Activated naive CD4-positive, alpha-beta T cell treated with anti-CD3 and anti-CD28 coated beads, Interleukin-2, amount 50 U/mL, for 72 hours (primary cell): ENCODE measurements at places on chromosomes 5 and 9. TPM values are rescaled to one million over a fixed set of nuclear protein-coding genes. Genes with fewer than 3 reads are reported as not detected.
A peak's percentile ranks its signal among the peaks of the same experiment; 100 is the strongest.

REEP2 gene
- 5.9 TPM for total RNA-seq

WDR38 gene
- not detected for total RNA-seq

SLC36A3 gene
- not detected for total RNA-seq

CWC27 gene
- 31.0 TPM for total RNA-seq

SCGB3A2 gene
- not detected for total RNA-seq

ORM2 gene
- not detected for total RNA-seq

FAM200C gene
- total RNA-seq = 0.82 TPM

FAM151B gene
- 0.14 TPM for total RNA-seq

DNM1 gene
- total RNA-seq = 5.1 TPM

- DNase-seq = no peak
Measured at GRCh38 chr9:91572811-91573210, 149.2 kb upstream of the NFIL3 start.

DNA sequence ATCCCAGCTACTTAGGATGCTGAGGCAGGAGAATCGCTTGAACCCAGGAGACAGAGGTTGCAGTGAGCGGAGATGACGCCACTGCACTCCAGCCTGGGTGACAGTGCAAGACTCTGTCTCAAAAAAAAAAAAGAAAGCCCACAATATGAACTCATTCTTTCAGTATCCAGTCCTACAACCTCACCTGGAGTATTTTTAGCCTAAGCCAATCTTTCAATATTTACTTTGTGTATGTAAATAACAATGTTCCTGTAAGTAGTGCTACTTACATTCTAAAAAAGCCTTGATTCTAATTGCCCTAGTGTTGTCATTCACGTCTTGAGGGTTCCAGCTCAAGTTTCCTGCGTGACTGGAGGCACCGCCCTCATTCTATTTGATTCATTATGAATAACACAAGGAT lies 62.0 kb downstream of the BHMT start:
- no peak for DNase-seq

DNA sequence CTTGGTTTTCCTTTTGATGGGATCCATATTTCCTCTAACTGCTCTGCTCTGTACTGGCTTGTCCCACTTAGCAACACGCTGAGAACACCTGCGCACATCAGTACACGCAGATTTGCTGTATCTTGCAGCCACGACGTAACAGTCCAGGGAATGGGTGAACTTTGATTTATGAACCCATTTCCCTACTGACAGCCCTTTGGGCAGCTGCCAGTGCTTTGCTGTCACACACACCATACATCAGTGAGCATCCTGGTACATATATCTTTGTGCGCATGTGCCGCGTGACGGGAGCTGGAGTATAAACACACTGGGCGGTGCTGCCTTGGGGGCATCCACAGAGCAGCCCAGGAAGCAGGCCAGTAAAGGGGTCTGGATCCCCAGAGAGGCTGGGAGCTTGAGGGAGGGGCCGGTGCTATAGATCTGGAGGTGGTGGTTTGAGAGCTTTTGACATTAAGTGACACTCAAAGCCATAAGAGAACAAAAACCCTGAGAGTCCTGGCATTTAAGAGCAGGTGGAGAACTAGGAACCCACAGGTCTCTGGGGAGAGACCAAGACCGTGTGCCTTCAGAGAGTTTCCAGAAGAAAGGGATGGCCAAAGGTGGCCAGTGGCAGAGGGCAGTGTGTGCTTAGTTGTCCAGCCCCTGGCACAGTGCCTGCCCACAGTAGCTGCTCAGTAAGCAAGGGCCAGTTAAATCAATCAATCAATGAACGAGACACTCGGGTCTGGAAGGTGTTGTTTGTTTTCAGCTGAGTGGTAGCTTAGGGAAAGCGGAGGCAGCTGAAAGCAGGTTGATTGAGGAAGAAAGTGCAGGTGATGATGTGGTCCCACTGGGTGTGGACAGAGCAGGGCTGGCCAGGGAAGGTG lies 53.7 kb downstream of the LMX1B start:
- no peak for DNase-seq

DNA sequence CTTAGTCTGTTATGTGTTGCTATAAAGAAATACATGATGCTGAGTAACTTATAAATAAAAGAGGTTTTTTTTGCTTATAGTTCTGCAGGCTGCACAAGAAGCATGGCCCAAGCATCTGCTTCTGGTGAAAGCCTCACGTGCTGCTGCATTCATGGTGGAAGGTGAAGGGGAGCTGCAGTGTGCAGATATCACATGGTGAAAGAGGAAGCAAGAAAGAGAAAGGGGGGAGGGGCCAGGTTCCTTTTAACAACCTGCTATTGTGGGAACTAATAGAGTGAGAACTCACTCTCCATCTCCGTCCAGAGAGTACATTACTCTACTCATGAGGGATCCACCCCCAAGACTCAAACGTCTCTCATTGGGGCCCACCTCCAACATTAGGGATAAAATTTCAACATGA lies 12.5 kb upstream of the PARP8 start:
- no peak for DNase-seq

DNA sequence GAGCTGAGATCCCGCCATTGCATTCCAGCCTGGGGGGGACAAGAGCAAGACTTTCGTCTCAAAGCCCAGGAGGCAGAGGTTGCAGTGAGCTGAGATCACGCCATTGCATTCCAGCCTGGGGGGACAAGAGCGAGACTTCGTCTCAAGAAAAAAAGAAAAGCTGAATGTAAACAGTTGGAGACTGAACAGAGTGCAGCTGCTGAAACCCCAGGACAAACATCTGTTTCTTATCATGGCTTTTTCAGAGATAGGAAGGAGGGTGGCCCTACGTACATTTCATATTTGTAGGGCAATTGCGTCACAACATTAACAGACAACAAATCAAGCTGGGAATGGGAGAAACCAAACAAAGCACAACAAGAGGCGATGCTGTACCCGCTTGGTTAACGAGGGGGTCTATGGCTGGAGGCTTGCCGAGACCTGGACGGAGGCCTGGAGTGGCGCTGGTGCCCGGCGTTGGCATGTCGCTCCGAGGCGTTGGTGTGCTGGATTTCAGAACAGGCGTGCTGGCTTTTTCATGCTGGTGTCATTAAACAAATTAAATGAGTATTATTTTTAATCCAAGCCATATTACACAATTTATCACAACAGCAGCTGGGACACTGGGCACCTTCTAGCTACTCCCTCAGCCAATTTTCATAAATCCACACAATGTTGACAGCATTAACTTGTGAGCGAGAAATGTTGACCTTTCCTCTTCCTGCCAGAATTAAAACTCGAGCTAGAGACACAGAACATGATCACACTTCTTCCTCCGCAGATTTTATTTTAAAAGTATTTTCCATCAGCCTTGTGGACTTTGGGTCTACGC lies 76.1 kb downstream of the TLE1 start:
- no peak for DNase-seq

DNA sequence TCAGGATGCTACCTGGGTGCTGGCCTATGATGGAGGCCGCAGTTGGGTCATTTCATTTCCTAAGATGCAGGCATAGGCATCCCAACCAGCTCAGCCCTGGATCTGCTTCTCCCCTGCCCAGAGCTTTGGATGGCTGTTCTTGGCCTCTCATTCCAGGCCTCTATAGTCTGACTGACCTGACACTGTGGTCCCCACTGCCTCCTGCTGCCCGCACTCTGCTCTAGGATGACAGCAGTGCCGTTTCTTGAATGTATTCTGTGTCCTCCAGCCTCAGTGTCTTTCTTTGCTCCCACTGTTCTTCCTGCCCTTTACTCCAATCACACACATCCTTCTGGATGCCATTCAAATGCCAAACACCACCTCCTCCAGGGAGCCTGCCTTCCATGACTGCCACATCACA lies 235.7 kb downstream of the HSPA4 start:
- peak; percentile 36 for DNase-seq

GRCh38 chr9:77374266-77374665 lies 196.9 kb downstream of the VPS13A start:
- DNase-seq = no peak

DNA sequence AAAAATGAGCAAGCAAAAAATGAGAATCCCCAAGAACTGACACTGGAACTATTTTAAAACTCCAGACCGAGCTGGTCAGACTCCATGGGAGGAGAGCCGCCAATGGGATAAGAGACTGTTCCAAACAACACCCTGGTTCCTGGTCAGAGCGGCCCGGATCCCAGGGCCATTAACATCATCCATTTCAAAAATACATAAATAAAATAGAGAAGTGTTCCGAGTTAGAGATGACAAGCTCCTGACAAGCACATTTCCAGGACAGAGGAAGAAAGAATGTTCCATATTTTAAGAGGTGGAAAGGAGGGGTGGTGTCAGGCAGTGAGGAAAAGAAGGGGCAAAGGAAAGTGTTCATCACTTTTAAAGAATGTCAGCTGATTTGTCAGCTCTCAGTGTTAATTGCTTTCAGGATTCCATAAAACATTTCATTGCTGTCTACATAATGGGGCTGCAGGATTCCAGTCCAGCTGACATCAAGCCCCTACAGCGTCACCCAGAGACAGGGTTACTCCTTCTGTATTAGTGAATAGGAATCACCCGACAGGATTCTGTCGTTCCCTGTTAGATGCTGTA lies 202.5 kb upstream of the TRIM32 start:
- DNase-seq = no peak

DNA sequence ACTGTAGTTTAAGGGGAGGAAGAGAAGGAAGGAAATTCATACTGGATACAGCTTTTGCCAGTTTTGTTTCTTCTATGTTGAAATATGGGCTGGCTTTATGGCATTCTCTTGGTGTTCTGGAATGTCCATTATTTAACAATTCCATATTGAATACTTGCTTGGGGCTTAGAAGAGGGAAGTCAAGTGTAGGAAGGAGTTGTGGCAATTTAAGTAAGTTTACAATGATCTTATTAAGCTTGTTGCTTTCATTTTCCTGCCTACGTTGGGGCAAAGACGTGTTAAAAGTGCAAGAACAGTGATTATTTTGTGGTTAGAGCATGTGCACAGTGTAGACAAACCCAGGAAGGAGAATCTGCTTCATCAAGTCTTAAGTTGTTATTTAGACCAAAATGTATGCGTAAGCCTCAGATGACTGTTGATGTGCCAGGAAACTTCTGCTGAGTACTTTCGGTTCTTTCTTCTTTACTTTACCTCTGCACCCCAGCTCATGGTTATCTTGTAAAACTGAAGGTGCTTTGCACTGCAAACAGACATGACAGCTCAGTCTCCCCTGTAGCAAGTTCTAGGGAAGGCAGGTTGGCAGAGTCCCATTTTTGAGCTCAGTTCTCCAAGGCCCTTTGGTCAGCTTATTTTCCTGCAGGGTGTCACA lies 75.8 kb downstream of the F2RL2 start:
- DNase-seq = no peak

DNA sequence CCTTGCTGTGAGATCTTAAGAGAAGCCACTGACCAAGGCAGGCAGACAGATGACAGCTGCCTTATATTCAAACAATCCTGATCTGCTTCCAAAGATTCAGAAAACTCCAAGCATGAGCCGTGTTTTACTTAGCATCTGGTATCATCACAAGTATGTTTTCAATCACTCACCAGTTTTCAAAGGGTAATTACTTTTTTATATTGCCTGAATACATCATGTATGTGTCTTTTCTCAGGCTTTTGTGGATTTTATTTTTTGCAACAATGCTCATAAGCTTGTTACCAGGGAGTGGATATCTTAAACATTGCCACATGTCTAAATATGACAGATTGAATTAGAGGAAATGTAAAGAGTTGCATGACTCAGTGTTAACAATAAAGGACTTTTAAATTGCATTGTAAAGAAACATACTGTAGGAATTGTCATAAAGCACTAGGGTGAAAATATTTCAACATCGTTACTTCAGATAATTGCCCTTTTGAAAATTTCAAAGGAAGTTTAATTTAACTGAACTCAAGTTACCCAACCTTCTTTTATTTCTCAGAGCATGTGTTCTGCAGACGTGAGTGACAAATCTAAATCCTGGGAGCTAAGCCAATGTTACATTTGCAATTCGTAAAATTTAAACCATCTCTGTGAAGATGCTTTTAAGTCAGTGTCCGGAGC lies 326.1 kb downstream of the PLK2 start:
- no peak for DNase-seq

DNA sequence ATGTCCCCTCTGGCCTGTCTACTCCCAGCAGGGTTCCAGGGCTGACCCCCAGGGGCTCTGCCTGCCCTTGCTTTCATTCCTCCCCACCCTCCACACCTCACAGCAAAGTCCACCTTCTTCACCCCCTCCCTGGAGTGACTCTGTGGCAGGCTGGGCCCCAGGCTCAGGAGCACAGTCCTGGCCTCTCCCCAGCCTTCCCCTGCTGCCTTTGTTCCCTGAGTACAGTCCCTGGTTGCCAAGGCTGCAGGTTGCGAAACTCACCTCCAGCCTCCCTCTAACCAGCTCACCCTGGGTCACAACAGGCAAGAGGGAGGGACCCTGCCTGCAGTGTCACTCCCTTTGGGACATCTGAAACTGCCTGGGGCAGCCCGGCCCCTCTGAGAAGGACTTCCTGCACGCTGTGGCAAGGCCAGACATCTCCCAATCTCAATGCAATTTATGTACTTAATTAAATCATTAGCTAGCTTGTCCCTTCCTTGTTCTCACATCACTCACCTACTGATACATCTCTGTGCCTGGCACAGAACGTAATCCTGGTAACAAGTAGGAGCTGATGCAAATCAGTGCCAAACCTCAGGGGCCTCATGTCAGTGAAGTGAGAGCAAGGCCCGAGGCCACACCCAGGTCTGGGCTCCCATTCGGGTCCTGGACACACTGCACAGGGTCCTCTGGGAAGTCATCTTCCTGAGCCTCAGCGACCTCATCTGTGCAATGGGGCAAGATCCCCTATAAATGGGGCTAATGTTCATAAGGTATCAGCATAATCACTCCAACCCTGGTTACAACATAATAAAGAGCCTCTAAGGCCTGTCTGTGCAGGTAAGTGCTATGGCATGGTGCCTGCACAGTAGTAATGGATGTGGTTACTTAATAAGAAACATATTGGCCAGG lies 27.3 kb upstream of the TRIM14 start:
- no peak for DNase-seq

DNA sequence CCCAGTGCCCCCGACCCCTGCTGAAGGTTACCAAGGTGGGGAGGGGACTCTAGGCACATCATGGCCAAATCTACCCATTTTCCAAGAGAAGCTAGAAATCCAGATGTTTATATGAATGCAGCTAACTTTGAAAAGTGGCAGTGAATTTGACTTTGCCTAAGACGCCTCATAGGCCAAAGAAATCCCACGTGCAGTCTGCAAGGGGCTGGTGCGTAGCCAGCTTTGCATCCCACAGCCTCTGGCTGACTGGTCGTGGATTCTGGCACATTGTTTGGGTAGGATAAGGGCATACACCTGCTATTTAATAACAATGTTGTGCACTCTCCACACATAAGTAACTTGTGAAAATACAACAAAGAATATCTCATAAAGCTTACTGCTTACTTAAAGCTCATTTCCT lies 3.5 kb upstream of the GADD45G start:
- DNase-seq = no peak
